AG09319 (cell line): ENCODE measurements at places on chromosomes 4 and X.

- DNase-seq: no peak
Measured at GRCh38 chrX:120736989-120737388, 107.1 kb upstream of the C1GALT1C1 start.

DNA sequence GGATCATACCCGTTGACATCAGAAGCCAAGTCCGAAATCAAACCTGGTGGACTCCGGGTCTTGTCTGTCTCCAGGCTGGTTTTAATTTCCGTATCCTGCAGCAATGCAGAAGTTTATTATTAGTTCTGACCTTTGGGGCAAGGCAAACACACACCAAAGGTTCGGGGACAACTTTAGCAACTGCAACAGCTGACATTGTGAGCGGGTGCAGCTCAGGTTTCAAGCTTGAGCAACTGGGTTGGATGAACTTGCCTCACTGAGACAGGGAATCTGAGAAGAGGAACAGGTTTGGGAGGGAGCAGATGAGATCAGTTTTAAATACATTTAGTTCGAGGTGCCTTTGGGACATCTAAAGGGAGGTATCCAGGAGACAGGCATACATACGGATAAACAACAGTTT is 110.7 kb downstream of the GNL3L start:
- peak; percentile 10 for DNase-seq

DNA sequence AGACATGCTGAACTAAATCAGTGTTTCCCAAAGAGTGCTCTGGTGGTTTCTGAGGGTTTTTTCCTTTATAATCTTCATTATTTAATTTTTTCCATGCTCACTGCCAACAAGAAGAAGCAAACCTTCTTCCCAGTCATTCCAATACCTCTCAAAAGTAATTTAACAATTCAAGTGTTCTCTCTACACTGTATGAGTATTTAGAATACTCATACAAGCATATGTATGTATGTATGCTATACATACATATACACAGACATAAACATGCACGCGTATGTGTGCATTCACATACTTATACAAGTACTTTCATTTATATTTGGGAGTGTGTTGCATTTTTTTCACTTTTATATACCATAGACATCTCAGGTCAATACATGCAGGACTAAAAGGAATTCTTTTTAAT is 54.3 kb upstream of the TXK start:
- no peak for DNase-seq

DNA sequence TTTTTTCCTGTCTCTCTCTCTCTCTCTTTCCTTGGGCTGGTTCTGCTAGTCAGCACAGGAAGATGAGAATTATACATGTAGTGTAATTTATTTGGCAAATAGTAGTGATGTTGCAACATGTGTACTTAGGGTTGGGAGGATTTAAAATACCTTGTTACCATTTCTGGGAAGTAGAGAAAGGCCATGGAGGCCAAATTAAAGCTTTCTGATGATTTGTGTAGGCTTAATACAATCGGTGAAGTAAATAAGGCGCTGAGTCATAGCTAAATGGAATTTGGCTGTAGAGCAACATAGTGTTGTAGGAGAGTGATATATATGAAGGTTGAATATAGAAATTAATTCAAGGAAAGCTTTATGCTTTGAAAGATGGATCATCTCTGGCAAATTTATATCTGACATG is 295.3 kb downstream of the GRID2 start:
- DNase-seq: no peak

DNA sequence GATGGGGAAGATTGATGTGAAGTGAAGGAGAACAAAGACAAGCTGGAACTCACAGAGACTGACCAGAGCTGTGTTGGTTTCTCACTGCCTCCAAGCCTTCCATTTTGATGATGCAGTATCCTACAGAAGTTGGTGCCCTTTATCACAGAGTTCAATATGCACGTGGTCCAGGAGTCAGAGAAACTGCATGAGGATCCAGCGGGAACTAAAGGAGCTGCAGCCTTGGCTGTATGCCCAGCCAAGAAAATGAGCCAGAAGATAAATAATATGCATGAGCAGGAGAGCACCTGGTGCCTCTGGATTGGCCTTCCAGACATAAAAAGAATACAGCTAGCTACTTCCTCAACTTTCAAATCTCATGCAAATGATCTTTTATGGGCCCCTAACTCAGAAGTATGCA is 44.3 kb upstream of the DCLK2 start:
- DNase-seq: no peak

DNA sequence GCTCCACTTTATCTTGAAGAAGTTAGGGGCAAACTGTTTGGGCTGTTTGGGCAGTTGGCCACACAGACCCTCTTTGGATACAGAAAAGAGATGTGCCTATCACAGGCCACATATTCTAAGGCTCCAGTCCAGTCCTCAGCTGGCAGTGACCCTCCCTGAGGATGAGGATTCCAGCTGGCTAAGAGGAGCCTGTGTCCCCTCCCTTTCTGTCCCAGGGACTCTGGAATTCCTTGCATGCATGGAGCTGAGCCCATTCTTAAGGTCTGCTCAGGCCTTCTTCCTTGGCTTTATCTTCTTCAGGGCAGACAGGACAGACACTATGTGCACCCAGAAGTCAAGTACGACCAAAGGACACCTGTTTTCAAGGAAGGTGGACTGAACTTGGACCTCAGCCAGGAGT is 23.8 kb upstream of the GK2 start:
- DNase-seq: no peak

- DNase-seq: no peak
Measured at GRCh38 chr4:121863799-121864198, 6.5 kb downstream of the BBS7 start.

DNA sequence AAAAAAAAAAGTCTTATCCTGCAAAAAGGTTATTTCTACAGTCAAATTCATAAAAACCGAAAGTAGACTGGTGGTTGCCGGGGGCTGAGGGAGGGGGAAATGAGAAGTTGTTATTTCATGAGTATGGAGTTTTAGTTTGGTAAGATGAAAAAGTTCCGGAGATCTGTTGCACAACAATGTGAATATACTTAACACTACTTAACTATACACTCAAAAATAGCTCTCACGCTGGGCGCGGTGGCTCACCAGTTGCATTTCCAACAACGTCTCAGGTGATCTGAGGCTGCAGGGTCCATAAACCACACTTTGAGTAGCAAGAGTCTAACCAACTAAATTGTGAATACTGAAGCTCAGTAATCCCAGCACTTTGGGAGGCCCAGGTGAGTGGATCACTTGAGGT is 52.4 kb downstream of the ANOS1 start:
- DNase-seq: no peak

DNA sequence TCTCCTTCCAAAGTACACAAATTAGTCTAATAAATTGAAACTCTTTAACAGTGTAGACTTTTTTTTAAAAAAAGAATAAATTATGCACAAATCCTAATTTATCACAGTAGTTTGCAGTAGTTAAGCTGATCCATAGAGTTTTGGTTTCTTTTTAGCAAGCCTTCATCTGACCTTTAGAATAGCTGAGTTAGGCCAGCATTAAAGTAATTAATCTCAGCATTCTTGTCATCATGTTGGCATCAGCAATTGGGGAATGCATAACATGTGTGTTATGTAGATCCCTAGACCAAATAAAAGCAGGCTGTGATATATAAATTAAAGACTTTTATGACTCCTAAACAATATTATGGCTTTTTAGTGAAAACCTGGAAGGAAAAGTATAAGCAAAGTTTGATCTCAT is 426.5 kb upstream of the PABPC4L start:
- DNase-seq: no peak

DNA sequence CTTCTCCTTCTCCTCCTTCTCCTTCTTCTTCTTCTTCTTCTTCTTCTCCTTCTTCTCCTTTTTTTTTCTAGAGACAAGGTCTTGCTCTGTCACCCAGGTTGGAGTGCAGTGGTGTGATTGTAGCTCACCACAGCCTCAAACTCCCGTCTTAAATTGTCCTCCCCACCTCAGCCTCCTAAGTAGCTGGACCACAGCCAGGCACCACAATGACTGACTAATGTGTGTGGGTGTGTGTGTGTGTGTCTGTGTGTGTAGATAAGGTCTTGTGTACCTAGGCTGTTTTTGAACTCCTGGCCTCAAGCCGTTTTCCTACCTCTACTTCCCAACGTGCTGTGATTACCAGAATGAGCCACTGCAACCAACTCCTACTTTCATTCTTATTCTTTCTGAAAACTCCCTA is 390.9 kb downstream of the ADAM29 start:
- no peak for DNase-seq

DNA sequence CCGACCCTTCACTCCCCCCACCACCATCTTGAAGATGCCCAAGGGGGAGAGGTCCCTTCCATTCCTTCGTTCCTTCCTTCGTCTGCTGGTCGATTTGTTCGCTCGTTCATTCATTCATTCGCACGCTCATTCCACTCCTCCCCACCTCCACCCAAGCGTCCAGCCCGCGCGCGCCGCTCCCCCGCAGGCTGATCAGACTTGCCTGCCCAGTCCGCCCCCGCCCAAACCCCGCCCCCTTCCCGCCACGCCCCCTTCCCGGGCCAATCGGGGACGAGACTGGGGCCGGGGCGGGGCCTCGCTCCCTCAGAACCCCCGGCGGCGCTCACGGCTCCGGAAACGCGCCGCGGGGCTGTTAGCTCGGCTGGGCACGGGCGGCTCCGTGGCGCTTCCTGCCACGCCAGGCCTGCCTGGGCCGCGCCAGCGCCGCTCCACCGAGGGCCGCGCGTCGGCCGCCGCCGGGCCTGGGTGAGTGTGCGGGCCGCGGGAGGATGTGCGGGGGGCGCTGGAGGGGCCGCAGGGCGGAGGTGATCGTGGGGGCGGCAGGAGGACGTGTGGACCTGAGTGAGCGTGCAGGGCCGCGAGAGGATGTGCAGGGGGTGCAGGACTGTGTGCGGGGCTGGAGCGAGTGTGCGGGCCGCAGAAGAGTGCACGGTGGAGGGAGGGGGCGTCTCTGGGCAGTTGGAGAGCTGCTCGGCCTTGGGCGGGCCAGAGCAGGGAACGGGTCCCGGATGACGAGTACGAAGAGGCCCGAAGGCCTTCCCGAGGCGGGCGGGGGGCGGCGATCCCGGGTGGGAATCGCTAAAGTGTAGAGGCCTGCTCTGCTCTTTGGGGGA is at the start of gene ZNF275:
Gene ZNF275 (plus strand): TSS at position 333 of the 833 bp plus-strand sequence. CDS start 2,527 bp downstream, outside the sequence.
- DNase-seq: peak; percentile 35

- no peak for DNase-seq
Measured at GRCh38 chrX:2500091-2500802, 529 bp downstream of the DHRSX start.

DNA sequence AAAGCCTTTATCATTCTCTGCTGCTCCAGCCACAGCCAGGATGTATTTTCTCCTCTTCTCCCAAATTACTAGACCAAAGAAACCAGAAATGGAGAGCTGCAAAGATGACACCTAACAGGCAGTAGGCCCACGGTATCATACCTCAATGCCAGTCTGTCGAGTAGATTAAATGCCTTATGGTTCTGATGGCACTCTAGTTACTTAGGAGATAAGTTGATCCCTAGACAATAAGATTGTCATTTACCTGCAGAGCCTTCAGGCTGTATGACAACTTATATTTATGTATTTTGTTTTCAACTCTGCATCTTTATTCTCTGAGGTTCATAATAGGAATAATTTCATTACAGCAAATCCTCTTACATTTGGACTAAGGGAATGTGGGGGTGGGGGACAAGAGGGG is 262.1 kb downstream of the LDB2 start:
- DNase-seq: no peak

- DNase-seq: no peak
Measured at GRCh38 chr4:24808955-24809354, 13.6 kb downstream of the SOD3 start.

DNA sequence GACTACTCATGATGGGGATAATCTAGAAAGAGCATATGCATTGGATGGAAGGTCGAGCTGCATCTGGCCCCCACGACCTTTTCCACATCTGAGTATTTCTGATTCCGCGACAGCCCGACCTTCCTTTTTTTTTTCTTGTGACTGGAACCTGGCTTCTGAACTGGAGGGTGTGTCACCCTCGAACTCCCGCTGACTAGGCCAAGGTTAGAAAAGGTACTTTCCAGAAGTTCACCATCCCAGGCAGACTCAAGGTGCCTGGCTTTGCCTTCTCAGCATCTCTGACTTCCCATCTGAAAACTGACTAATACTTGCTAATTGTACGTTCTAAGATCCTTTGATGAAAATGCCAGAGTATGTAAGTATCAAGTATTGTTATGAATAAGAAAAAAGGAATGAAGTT is 49.3 kb upstream of the CD40LG start:
- no peak for DNase-seq

DNA sequence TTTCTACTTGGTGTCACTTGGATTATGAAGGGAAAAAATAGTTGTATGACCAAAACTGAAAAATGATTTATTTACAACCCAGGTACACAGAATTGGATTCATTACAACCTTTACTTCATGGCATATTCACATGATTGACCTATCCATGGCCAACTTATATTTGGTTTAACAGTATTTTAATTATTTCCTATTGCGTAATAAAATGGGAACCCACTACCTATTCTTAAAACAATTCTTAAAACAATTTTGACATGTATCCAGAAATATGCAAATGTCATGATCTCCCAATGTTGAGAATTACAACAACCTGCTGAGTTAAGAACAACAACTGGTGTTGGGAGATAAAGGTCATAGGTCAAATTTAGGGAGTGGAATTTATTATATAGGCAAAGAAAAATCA is 54.8 kb upstream of the DDX53 start:
- DNase-seq: no peak

DNA sequence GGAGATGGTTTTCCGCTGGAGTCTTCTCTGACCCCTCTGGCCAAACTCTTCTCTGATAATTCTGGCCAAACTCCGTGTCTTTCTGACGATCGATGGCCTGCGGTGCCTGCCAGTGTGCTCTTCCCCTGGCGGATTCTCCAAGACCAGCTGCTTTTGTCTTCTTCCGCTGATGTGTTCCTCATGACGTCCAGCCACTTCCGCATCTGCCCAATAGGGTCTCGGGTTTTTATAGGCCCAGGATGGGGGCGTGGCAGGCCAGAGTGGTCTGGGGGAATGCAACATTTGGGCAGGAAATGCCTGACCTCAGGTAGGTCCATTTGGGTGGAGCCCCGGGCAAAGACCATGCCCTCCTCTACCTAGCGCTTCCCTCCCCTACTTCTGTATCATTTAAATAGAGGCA is 1542.1 kb downstream of the STIM2 start:
- no peak for DNase-seq

GRCh38 chr4:124899997-124900396 is 187.5 kb upstream of the ANKRD50 start:
- no peak for DNase-seq

GRCh38 chrX:120753413-120754251 is 122.0 kb downstream of the CT47B1 start:
- DNase-seq: no peak
